ENCODE measurements at places on chromosomes 4 and X.

DNA sequence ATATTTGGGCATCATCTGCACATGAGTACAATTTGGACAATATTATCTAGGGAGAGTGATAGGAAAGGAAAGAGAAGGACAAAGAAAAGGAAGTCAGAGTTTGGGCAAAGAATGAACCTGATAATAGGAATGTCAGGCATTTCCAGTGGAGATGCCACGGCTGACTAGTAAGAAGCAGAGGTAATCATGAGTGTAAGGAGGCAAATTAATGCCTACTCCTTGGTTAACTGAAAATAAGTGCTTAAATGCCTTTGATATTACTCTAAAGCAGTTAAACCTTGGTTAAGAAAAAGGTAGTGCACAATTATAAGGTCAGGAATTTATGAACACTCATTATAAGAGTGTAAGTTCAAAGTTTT lies 99.2 kb upstream of the DDIT4L start:
- DNase-seq = no peak

- no peak for DNase-seq
Measured at GRCh38 chr4:119050527-119051090, 85.0 kb upstream of the MYOZ2 start.

GRCh38 chrX:148917441-148917840 lies 417.0 kb downstream of the AFF2 start:
- no peak for DNase-seq

DNA sequence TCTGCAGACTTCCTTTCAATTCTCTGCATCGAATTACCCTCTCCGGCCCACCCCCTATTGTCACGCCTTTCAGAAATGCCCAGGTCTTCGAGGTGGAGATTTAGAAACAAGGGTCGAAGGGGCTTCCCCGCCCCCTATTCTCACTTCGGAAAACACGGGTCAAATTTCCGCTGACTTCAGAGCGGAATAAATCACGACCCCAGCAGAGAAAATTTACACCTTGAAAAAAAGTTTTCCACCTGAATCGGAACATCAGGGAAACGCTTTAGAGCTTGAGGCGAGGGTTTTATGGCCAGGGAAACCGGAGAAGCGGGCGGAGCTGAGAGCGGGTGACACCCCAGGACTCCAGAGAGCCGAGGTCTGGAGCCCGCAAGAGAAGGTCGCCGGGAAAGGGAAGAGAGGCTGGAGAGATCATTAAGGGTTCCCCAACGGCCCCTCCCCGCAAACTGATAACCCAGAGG lies 1.6 kb downstream of the SHISA3 start:
- DNase-seq = no peak

GRCh38 chr4:78753091-78753490 lies 23.1 kb upstream of the BMP2K start:
- no peak for DNase-seq

- no peak for DNase-seq
Measured at GRCh38 chrX:86016139-86016538, 31.2 kb downstream of the CHM start.

DNA sequence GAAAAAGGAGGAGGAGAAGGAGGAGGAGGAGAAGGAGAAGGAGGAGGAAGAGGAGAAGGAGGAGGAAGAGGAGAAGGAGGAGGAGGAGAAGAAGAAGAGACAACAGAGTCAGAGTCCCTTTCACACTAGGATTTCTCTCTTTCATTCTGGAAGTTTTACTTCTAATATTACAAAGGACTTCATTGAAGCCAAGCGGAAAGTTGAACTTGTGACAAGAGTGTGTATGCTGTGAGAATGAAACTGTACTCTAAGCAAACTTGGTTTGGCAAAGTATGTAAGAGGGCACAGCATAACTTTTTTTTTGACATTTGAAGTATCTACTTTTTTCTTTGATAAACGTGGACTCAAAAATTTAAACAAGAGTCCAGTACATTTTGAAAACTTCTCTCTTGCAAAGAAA lies 48.0 kb downstream of the CXCL8 start:
- no peak for DNase-seq

DNA sequence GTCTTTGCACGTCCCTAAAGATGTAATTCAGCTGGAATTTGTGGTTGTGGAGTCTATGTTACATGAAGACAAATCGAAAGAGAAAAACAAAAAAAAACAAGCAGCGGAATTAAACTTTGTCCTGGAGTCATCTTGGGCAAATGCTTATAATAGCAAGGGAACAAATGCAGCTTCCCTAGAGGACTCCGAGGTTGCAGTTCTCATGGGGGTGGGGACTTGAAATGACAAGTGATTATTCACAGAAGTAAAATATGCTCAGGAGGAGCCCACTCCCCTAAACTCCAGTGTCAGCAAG lies 362.4 kb downstream of the ARHGAP24 start:
- no peak for DNase-seq

Measured in glomerular endothelial cell (primary cell).